ACHN (cell line): ENCODE measurements at places on chromosomes 2 and 18.

- DNase-seq, result no peak
Observed at GRCh38 chr2:127044977-127045661, 61.8 kb downstream of the BIN1 start.

- DNase-seq, result no peak
Observed at GRCh38 chr2:177548636-177549035, 156.1 kb downstream of the AGPS start.

GRCh38 chr2:202418027-202418426 lies 41.9 kb downstream of the BMPR2 start:
- no peak for DNase-seq

DNA sequence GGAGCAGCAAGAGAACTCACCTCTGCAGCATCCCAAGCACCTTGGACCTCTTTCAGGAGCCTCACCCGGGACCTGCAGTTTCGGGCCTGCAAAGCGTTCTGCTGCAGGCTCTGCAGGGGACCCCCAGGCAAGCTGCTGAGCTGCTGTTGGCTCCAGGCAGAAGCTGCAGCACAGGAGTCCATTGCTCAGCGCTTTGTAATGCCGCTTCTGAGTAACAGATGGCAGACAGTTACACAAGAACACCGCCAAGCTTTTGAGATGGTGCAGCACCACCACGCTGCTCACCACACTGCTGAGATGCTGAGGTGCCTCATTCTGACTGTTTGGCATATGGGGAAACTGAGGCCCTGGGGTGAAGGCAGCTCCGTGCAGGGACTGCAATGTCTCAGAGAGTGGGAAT lies 1.9 kb upstream of the GALNT14 start:
- no peak for DNase-seq

DNA sequence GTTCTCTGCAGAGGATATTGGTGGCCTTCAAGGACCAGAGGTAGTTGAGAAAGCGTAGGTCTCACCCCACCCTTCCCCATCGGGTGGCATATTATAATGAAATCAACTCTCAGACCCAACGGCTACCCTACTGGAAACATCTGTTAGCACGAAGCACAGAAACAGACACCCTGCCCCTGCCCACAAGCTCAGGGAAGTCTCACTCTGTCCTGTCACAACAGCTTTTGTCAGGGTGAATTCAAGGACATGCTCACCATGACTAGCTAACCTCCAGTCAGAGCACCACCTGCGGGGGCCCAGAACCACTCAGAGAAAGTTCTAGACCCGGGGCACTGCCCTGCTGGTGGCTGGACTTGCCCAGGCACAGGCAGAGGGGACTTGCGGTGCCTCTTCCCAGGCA lies 3.5 kb upstream of the B3GNT7 start:
- DNase-seq, result no peak

DNA sequence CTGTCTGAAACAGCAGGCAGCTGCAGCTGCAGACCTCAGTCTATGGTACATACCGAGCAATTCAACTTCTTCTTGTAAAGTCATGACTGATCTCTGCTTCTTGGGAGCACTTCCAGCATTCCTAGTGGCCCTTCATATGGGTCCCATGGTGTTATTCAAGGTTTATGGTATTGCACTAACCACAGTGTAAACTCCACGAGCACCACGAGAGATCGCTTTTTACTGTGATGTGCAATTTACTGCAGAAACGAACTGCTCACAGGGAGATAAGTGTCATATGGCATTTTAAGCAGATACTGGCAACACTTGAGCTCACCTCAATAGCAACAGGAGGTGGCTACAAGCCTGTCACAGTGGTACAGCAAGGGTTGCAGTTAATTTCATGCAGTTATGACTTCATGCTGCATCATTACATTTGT lies 38.6 kb upstream of the SH3BP4 start:
- no peak for DNase-seq

GRCh38 chr18:6546229-6546628 lies 131.5 kb upstream of the L3MBTL4 start:
- DNase-seq, result no peak

DNA sequence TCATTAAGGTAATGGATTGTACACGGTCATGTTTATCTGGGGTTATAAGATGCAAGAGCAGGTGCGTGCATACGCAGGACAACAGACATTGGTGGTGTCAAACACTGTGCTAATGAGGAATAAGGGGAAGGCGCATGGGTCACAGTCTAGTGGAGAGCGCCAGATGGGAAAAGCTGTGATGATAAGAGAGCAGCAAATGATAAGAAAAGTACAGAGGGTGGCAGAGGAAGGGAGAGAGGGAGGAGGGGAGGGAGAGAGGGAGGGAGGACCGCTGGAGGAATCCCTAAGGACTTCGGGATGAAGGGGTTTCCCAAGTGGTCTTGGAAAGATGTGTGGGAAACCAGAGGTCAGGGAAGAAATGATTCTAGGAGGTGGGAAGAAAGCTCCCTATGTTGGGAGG lies 2.9 kb downstream of the TNFRSF11A start:
- no peak for DNase-seq

- peak; percentile 63 for DNase-seq
Observed at GRCh38 chr2:136448432-136448831, 316.9 kb upstream of the THSD7B start.

DNA sequence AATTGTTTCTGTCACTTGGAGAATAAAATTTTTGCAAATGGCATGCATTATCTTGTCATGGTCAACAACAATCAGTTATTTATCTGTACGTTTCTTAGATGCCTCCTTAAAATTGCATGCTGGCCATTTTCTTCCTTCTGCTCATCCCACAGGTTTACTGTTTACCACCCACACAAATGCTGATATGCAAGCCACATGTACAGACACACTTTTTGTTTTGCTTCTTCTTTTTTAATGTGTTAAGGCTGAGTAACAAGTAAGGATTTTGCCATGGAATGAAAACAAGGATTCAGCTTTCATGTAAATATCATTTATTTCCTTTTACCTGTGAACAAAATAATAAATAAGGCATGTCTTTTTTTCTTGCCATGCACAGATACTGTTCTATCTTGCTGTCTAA lies 1077.1 kb upstream of the ZEB2 start:
- DNase-seq, result no peak

GRCh38 chr18:72376256-72376655 lies 167.9 kb downstream of the CBLN2 start:
- no peak for DNase-seq

DNA sequence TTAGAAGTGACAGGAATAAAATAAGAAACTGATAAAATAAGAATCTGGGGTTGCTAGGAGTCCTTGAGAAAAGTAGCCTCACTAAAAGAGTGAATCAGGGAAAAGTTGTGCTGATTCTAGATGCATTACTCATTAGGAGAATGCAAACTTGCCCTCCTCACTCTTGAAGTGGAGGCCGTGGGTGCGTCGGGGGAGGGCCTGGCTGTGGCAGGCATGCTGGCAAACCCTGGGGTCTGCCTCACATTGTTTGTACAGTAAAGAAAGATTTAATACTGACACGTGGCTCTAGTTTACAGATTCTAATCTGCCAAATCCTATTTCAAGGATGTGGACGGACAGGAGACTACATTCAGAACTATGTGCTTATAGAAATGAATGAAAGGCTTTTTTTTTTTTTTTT lies 41.9 kb downstream of the TANC1 start:
- peak; percentile 10 for DNase-seq

GRCh38 chr2:58895857-58896256 lies 654.7 kb upstream of the FANCL start:
- DNase-seq, result no peak
